ENCODE measurements at places on chromosomes 5 and 9.

GRCh38 chr5:179259731-179260323, 85.4 kb downstream of the ADAMTS2 start:
- DNase-seq = no peak

DNA sequence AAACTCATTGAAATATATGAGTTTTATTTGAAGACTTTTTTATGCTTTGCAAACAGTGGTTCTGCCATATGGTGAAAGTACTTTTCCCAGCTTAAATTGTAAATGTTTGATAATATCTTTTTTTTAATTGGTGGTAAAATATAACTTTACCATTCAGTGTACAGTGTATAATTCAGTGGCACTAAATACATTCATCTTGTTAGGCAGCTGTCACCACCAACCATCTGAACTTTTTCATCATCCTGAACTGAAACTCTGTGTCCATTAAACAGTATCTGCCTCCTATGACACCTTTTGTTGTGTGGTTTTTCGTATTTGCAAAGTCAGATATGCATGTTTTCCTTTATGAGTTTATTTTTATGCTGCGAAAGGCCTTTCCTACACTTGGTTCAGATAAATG, 45.1 kb downstream of the FBXO38 start:
- DNase-seq = no peak

DNA sequence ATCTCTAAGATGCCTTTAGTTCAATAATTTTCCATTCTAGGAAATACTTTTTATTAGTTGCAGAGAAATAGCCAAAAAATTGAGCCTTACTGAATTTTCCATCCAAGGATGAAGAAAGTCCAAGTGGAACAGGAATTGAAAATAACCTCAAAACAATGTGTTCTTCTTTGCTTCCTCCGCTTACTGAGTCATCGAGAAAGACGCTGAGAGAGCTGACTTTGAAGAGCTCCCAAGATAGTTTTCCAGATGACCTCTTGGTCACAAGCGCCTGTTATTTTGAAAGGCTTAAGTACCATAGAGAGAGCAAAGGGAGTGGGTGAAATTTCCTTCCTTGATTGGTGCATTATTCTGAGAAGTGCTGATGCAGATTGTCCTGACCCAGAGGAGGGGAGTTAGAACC, 253.5 kb upstream of the ATP10B start:
- peak; percentile 87 for DNase-seq

DNA sequence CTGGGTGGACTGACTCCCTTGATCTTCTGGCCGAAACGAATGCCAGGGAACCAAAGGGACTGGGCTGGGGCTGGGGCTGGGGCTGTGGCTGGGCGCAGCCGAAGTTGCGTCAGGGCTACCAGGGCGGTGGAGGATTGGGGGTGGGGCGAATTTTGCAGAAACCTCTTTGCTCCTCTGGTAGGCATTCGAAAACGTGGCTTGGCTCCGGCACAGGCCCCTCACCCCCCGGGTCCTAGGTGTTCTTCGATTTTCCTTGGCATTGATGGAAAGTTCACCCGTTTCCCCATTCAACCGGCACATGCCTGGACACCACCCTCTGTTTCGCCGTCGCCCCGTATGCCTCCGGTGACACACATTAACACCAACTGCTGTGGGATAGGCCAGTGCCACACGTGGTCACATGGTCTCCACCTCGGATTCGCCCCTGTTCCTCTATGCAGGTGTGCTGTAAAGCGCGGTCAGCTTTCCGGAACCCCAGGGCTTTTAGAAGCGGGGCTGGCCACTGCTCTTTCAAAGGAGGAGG, 477.1 kb downstream of the SPATA31A7 start:
- DNase-seq = no peak

DNA sequence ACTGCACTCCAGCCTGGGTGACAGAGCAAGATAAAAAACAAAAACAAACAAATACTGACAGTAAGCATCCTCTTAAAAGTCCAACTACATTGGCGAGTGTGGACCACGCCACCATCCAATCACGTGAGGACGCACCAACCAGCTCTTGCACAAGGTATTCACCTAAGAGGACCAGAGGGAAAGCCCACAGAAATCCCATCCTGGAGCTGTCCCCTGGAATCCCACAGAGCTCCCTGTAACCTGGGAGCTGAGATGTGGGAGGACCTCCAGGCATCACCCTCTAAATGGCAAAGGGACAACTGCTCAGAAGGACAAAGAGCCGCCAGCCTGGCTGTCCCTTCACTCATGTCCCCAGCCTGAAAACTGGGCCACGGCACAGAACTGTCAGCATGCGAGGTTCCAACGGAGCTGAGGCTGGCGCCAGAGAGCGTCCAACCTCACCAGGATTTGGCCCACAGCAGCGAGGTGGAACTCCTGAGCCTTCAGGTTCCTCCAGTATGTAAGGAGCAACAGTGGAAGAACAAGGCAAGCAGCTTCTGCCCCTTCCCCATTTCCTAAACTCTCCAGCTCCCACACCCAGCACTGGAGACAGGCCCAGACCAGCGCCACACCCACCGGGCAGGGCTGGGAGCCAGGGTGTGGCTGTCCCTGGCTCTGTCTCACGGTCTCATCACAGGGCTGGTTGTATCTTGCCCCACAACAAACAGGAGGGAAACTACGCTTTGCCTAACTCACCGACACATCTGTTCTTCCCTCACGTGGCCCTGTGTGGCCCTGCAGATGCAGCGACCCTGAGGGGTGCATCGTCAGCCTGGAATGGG, 15.2 kb downstream of the IPPK start:
- DNase-seq = no peak

DNA sequence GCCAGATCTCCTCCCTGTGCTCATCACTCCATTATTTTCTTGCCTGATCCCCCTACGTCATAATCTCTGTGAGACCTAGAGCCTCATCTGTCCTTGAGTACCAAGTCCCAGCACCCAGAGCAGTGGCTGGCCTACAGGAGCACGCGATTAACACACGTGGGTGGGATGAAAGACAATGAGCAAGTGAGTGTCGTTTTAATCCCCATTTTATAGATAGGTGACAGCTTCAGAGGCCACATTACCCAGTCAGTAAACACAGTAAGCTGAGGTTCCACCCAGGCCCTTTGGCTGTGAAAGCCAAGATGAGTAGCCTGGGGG, 17.3 kb downstream of the TRUB2 start:
- no peak for DNase-seq

GRCh38 chr9:7174301-7174700, 416.5 kb downstream of the KDM4C start:
- DNase-seq = no peak

GRCh38 chr5:150582241-150583109, 58.0 kb upstream of the SYNPO start:
- no peak for DNase-seq

GRCh38 chr5:154524181-154524580, 46.2 kb upstream of the HAND1 start:
- no peak for DNase-seq

DNA sequence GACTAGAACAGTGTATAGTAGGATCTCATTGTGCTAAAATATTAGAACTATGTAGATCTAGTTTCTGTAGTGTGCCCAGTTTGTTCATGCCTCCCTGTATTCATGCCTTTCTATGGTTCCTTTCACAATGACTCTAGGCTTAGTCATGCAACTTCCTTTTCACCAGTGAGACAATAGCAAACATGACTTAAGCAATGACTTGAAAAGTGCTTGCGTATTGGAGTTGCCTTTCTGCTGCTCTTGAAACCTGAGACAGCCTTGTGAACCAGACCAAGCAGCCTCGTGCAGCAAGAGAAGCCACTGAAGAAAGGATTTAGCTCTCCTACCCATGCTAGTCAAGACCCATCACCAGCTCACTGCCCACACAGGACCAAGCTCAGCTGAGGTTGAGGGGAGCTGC, 294.5 kb upstream of the TAS2R1 start:
- no peak for DNase-seq

DNA sequence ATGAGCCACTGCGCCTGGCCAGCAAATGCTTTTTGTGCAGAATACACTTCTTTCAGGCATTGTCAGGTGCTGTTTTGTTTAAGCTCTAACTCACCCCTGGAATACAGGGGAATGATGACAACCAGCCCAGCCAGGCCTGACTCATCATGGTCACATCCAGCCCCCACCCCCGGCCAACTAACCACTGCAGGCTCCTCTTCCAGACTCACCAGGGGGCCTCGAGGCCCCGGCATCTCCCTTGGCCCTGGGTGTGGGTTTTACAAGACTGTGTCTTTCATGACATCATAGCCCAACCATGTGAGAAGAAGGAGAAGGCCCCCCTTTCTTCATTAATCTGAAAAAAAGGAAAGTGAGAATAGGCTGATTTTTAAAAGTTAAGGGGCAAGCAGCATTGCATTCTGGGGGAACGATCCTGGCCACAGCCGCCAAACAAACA, 35.5 kb downstream of the OLFML2A start:
- DNase-seq = no peak

- DNase-seq = no peak
Observed at GRCh38 chr9:113477661-113478060, 14.1 kb downstream of the RGS3 start.
